Hepatocyte (in vitro differentiated cells): ENCODE measurements at places on chromosomes 3 and 15. TPM values are rescaled to one million over a fixed set of nuclear protein-coding genes. Genes with fewer than 3 reads are reported as not detected.
A peak's percentile ranks its signal among the peaks of the same experiment; 100 is the strongest.

The CHDH gene
- polyA plus RNA-seq, result 29.1 and 31.1 TPM in 2 replicates

- no peaks in the 10 kb centered on the region for H3K36me3 ChIP-seq
- H3K4me1 ChIP-seq, result no peaks in the 10 kb centered on the region
- H3K4me3 ChIP-seq, result no peak overlapping the region
- no peak for DNase-seq
- H3K27ac ChIP-seq, result no peak overlapping the region
These were observed 51.6 kb upstream of the DUT start for GRCh38 chr15:48279608-48280007.

The DZIP1L gene
- 4.0 and 12.8 TPM in 2 replicates for polyA plus RNA-seq

GRCh38 chr3:130878464-130878863, 15.4 kb upstream of the ATP2C1 start:
- no peak overlapping the region for H3K4me3 ChIP-seq
- no peaks in the 10 kb centered on the region for H3K27me3 ChIP-seq
- H3K27ac ChIP-seq, result no peak overlapping the region

DNA sequence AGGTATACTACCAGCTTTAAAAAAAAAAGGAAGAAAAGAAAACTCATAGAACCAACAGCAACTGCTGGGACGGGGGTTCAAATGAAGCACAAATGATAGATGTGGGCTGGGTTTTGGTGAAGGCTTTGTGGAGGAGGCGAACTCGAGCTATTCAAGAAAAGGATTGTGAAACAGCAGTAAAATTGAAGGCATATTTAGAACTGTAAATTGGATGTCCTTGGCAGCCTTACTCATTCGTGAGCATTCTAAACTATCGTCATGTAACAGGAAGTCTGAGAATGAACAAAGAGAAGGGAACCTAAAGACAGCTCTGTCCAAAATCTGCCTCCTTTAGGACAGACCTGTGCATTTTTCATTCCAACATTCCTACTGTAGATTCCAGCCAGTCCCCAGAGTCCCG, 97.8 kb downstream of the LARS2 start:
- H3K36me3 ChIP-seq, result no peaks in the 10 kb centered on the region
- DNase-seq, result no peak
- no peak overlapping the region for H3K27ac ChIP-seq

DNA sequence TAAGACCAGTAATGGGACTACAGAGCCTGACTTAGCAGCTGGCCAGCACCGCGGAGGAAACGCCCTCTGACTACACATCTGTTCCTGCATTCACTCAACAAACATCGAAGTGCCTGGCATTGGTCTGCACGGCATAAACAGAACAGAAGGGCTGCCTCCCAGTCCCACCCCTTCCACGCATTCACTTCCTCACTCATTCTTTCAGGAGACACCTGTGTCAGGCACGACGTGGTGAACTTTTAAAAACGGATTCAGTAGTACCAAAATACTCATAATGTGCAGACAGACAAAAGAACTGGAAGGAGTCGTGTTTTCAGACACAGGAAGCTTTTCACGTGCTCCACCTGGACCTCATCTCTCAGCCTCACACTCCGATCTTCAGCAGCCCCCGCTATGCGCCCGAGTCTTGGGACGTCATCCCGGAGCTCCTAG, 123.3 kb downstream of the XXYLT1 start:
- peaks cover 17% of the 10 kb centered on the region for H3K4me1 ChIP-seq
- H3K27ac ChIP-seq, result no peak overlapping the region
- no peak overlapping the region for H3K4me3 ChIP-seq
- no peaks in the 10 kb centered on the region for H3K36me3 ChIP-seq

GRCh38 chr15:64166102-64166890, 3.5 kb upstream of the PPIB start:
- no peaks in the 10 kb centered on the region for H3K36me3 ChIP-seq
- no peaks in the 10 kb centered on the region for H3K27me3 ChIP-seq
- no peak overlapping the region for H3K27ac ChIP-seq
- no peak for DNase-seq
- no peak overlapping the region for H3K4me3 ChIP-seq
- peaks cover 14% of the 10 kb centered on the region for H3K4me1 ChIP-seq

The SHF gene
- polyA plus RNA-seq, result 13.9 and 15.0 TPM in 2 replicates

DNA sequence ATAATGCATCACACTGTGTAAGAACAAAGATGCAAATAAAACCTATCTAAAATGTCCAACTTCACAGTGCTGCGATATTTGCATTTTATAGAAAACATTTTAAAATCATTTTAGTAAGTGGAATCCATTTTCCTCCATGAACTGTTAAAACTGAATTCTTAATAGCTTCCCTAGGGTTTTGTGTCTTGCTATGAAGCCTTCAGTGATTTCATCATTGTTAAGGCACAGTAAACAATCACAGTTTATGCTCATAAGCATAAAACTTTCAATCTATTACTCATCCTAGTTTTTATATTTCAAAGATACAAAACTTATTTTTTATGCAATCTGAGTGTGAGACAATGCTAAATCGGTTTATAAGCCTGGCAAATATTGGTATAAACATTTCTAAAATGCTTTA, 509.7 kb downstream of the TUSC7 start:
- DNase-seq, result no peak
- no peak overlapping the region for H3K4me3 ChIP-seq
- no peaks in the 10 kb centered on the region for H3K36me3 ChIP-seq
- H3K27me3 ChIP-seq, result no peaks in the 10 kb centered on the region

GRCh38 chr3:192991356-192991755, 73.7 kb upstream of the MB21D2 start:
- no peak overlapping the region for H3K4me3 ChIP-seq
- no peaks in the 10 kb centered on the region for H3K27me3 ChIP-seq
- no peak for DNase-seq
- H3K36me3 ChIP-seq, result no peaks in the 10 kb centered on the region
- no peaks in the 10 kb centered on the region for H3K4me1 ChIP-seq

GRCh38 chr15:90638201-90638691, 78.9 kb upstream of the BLM start:
- DNase-seq, result no peak
- no peaks in the 10 kb centered on the region for H3K4me1 ChIP-seq
- H3K27ac ChIP-seq, result no peak overlapping the region
- H3K36me3 ChIP-seq, result peaks cover 4% of the 10 kb centered on the region

DNA sequence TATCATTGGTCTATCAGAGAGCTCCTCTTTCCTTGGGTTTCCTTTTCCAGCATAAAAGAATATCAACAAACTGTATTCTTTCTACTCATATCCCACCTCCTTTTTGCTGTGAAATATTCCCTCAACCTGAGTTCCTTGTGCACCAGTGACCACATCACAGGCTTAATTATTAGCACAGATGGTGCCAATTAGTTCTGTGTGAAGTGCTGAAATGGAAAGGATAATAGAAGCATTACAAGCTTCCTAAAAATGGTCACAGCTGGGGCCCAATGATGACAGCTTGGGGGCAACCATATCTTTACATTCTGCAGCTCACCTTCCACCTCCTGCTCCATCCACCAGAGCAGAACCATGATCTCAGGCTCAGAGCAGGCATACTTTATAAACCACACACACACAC, 84.6 kb downstream of the ANO10 start:
- no peak overlapping the region for H3K4me3 ChIP-seq
- H3K36me3 ChIP-seq, result no peaks in the 10 kb centered on the region
- H3K27ac ChIP-seq, result no peak overlapping the region
- no peaks in the 10 kb centered on the region for H3K27me3 ChIP-seq

DNA sequence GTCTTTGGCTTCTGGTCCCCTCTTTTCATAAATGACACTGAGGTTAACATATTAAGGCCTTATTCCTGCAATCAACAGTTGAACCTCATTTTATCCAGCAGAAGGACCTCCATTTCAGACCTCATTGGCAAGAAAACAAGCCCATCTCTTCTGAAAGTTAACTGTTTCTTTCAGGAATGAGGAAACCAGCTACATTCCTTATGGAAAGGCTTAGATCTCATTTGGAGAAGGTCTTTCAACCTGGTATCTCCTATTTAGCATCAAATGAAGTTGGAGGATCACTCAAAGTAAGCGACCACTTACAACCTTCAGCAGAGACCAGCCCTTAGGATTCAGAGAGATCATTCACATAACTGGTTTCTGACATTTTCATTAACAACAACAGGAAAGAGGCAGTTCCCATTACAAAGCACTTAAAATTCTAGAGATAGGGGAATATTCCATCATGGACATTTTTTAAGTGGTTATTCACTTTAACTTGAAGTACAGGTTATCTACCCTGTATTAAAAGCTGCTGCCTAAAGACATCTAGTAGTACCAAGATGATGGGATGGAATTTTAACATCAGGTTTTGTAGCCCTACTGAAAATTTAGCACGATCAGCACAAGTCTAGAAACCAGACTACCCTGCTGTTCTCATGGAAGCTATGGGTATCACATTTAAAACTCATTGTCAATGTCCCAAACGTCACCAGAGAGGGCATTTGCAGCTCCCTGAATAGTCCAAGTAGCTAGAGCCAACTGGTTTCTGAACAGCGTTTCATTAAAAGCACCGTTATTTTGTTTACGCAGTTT, 30.4 kb downstream of the TFRC start:
- H3K4me3 ChIP-seq, result no peak overlapping the region
- peaks cover 7% of the 10 kb centered on the region for H3K36me3 ChIP-seq
- no peak overlapping the region for H3K27ac ChIP-seq
- no peak for DNase-seq
- H3K4me1 ChIP-seq, result no peaks in the 10 kb centered on the region

The RTP1 gene
- polyA plus RNA-seq, result not detected in 2 replicates

- no peaks in the 10 kb centered on the region for H3K36me3 ChIP-seq
- H3K4me1 ChIP-seq, result peaks cover 11% of the 10 kb centered on the region
- H3K4me3 ChIP-seq, result peak overlapping the region; percentile 66
These were observed 795 bp upstream of the MYNN start for GRCh38 chr3:169772305-169772896.

The CADM2 gene
- 2.9 and 3.9 TPM in 2 replicates for polyA plus RNA-seq

The FAM227B gene
- polyA plus RNA-seq, result 9.0 and 9.2 TPM in 2 replicates

DNA sequence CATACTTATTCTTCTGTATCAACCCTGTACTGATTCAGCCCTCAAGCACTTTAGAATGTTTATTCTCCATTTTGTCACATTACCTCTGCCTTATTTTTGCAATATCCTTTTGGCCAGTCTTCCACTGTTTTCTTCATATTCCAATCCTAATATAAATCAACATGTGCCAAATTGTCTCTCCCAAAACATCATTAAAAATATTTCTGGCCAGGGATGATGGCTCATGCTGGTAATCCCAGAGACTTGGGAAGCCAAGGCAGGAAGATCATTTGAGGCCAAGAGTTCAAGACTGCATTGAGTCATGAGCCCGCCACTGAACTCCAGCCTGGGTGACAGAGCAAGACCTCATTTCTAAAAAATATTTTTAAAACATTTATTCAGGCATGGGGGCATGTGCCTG, 641.4 kb upstream of the CBLB start:
- no peaks in the 10 kb centered on the region for H3K36me3 ChIP-seq
- no peak for DNase-seq
- H3K27ac ChIP-seq, result no peak overlapping the region
- no peaks in the 10 kb centered on the region for H3K27me3 ChIP-seq

The ZDHHC19 gene
- 0.77 and 0.79 TPM in 2 replicates for polyA plus RNA-seq

The PIGX gene
- 33.5 and 36.7 TPM in 2 replicates for polyA plus RNA-seq

The SLC24A5 gene
- polyA plus RNA-seq, result not detected in 2 replicates

- H3K27me3 ChIP-seq, result no peaks in the 10 kb centered on the region
- no peak overlapping the region for H3K27ac ChIP-seq
- H3K4me1 ChIP-seq, result no peaks in the 10 kb centered on the region
- DNase-seq, result no peak
These were observed 30.1 kb upstream of the C3orf80 start for GRCh38 chr3:160195106-160195505.

- no peaks in the 10 kb centered on the region for H3K27me3 ChIP-seq
- H3K27ac ChIP-seq, result no peak overlapping the region
- H3K4me3 ChIP-seq, result no peak overlapping the region
These were observed 349.4 kb upstream of the SATB1 start for GRCh38 chr3:18774319-18775088.

The GOLGA8J gene
- polyA plus RNA-seq, result not detected in 2 replicates

The TMEM108 gene
- 6.1 and 6.5 TPM in 2 replicates for polyA plus RNA-seq

- no peaks in the 10 kb centered on the region for H3K36me3 ChIP-seq
- no peak overlapping the region for H3K27ac ChIP-seq
- H3K4me3 ChIP-seq, result no peak overlapping the region
- DNase-seq, result no peak
- no peaks in the 10 kb centered on the region for H3K27me3 ChIP-seq
These were observed 50.1 kb upstream of the CMC1 start for GRCh38 chr3:28191363-28191762.

DNA sequence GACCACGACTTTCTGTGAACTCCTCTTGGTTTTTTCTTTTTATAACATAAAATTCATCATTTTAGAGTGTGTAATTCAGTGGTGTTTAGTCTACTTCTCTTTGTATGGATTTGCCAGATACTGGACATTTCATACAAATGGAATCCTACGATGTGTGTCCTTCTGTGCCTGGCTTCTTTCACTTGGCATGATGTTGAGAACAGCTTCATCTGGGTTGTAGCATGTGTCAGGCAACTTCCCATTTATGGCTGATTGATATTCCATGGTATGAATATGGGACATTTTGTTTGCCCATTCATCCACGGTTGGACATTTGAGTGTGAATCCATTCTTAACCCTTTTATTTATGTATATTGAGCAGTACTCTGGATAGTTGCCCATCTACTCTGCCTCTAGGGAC, 82.7 kb upstream of the KLF13 start:
- no peaks in the 10 kb centered on the region for H3K27me3 ChIP-seq
- no peaks in the 10 kb centered on the region for H3K36me3 ChIP-seq
- H3K4me3 ChIP-seq, result no peak overlapping the region
- no peak for DNase-seq
- no peaks in the 10 kb centered on the region for H3K4me1 ChIP-seq
- H3K27ac ChIP-seq, result no peak overlapping the region

DNA sequence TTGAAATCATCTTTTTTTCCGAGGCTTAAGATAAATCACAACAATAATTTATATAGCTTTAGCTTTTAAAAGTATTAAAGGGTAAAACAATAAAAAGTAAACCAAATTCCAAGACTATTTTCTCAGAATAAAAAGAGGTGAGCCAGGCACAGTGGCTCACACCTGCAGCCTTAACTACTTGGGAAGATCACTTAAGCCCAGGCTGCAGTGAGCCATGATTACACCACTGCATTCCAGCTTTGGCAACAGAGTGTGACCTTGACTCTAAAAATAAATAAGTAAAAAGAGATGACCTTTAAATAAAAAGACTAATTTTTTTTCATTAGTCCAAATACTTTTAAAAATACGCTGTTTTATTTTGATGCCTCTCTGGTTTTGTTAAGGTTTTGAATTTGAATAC, 54.4 kb downstream of the C3orf80 start:
- no peaks in the 10 kb centered on the region for H3K27me3 ChIP-seq
- no peak overlapping the region for H3K27ac ChIP-seq
- no peaks in the 10 kb centered on the region for H3K4me1 ChIP-seq

The CFAP91 gene
- 0.77 TPM in 1 of 2 replicates, not detected in the other for polyA plus RNA-seq

The AADACL2 gene
- not detected in 2 replicates for polyA plus RNA-seq

The CIP2A gene
- polyA plus RNA-seq, result 3.7 and 4.5 TPM in 2 replicates

DNA sequence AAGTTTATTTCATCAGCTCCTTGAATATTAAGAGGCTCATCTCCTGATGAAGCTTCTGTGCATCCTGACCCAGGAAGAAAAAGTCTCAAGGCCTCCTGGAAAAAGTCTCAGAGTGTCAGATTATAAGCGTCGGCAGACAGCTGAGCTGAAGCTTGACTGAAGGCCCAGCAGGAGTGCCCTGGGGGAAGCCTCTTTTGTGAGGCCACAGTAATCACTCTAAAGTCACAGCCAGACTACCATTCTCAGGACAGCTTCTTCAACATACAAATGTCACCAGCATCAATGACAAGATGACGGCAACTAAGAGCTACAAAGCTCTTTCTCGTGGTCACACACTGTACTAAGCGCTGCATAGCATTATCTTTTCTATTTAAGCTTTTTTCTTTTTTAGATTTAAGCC, 72.7 kb upstream of the LRRN1 start:
- no peak overlapping the region for H3K4me3 ChIP-seq
- H3K36me3 ChIP-seq, result no peaks in the 10 kb centered on the region
- H3K4me1 ChIP-seq, result no peaks in the 10 kb centered on the region
- no peak overlapping the region for H3K27ac ChIP-seq
- no peak for DNase-seq
- H3K27me3 ChIP-seq, result no peaks in the 10 kb centered on the region
